AG20443 (cell line): ENCODE measurements at places on chromosomes 2 and 18.

- DNase-seq, result no peak
These were observed 1.9 kb downstream of the ANKRD23 start for GRCh38 chr2:96841701-96842495.

GRCh38 chr2:46456789-46457188 lies 22.6 kb upstream of the TMEM247 start:
- DNase-seq, result no peak

GRCh38 chr2:39379643-39380524 lies 57.2 kb downstream of the MAP4K3 start:
- DNase-seq, result peak; percentile 35

- DNase-seq, result no peak
These were observed 2.3 kb downstream of the ZC3H6 start for GRCh38 chr2:112277596-112278220.

- peak; percentile 22 for DNase-seq
These were observed 23.6 kb downstream of the SUCLG1 start for GRCh38 chr2:84435345-84436025.
